GOT3 (cell line): ENCODE measurements at places on chromosomes 16 and 17.

- DNase-seq, result no peak
Observed at GRCh38 chr17:5661491-5662125, 77.3 kb upstream of the NLRP1 start.

GRCh38 chr17:67671493-67671892 is 46.2 kb upstream of the NOL11 start:
- DNase-seq, result no peak

- no peak for DNase-seq
Observed at GRCh38 chr17:41013606-41014005, 4.7 kb upstream of the KRTAP3-1 start.

DNA sequence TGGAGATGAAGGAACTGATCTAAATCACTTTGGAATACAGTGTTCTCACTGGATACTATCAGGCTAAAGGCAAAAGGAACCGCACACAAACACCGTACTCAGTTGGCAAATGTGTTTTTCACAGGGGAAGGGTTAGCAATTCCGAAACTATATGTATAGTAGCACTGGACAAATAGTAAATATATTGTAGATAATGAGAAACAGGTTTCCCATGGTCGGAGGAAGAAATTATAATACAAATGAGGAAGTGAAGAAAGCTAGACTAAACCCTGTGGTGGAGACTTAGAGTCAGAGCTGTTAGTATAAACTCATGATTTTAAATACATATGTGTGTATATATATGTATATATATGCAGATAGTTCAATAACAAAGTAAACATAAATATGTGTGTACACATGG is 414.1 kb upstream of the SALL1 start:
- no peak for DNase-seq

- no peak for DNase-seq
Observed at GRCh38 chr17:76382351-76382802, 2.0 kb upstream of the SPHK1 start.

GRCh38 chr17:37218849-37219248 is 156.9 kb upstream of the C17orf78 start:
- DNase-seq, result no peak

DNA sequence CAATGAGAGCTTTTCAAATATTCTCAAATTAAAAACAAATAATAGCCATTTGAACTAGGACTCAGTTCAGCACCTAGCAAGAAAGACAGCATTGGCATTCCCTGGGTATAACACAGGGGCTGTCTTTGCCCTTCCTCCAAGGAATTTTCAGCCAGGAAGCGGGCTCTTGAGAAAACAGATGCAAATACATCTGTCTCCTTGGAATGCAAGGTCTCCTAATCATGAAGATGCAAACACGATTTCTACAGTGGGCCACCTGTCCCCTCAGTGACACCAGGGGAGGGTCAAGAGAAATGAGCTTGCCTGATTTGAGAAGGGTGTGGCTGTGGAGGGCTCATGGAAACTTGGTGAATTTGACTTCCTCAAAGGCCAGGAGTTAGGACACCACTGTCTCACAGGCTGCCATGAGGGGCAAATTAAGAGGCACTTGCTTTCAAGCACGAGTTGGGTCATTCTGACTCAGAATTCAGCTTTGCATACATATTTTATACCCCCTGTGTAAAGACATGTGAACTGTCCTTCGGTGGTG is 24.5 kb upstream of the SUPT4H1 start:
- DNase-seq, result no peak

DNA sequence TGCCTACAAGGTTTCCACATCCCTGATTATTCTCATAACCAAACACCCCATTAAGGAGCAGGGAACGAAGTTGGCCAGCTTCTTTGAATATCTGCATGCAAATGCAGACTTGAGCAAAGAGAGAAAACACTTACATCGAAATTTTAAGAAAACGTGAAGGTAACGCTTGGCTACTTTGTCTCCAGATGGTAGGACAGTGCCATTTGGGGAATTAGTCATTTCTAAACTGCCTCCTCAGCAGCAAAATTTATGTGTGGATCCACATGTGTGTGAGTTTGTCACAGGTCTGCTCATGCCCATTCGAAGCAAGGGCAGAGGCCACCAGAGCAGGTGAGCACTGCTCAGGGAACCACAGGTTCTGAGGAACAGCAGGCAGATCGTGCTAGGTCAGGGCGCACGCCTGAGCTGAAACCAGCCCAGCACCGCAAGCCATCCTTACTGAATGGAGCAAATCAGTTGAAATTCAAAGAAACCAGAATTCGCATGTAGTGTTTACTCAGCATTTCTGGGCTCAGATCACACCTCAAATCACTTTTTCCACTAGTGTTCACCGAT is 80.1 kb downstream of the SOCS1 start:
- DNase-seq, result no peak

GRCh38 chr16:988471-989353 is 7.1 kb downstream of the SOX8 start:
- no peak for DNase-seq

DNA sequence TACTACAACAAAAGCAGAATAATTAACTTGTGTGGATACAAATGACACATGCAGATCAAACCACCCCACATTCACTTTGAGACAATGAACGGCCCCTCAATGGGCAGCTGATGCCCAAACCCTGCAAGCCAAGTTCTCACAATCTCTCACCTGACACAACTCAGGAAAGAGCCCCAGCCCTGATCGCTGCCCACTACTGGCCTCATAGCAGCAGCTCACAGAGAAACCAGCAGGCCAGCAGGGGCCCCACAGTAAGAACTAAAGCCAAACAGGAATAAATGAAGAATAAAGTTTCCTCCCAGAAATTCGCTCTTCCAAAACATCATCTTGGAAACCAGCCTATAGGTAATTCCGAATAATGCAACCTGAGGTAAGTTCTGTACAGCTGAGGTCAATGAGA is 7.7 kb downstream of the AKTIP start:
- DNase-seq, result no peak

DNA sequence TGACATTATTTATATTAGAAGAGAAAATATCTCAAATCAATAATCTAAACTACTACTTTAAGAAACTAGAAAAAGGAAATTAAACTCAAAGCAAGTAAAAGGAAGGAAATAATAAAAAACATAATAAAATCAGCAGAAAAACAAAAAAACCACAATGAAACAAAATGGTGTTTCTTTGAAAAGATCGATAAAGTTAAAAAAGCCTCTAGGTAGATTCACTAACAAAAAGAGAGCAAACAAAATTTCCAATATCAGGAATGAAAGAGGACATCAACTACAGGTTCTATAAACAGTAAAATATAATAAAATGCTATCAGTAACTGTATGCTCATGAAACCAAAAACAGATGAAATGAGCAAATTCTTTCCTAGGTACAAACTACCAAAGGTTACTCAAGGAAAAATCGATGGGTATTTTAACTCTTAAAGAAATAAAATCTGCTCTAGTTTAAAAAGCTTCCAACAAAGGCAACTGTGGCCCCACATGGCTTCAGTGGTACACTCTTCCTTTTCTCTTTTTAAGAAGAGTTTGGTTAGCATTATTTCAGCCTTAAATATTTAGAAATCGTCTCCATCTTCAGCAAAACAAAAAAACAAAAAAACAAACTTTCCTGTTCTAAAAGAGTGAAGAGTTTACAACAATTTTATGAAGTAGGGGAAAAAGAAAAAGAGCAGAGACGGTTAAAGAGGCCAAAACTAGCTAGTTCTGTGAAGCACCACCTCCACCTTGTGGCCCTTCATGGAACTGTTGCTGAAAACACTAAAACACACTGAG is 102.2 kb downstream of the TRIM37 start:
- DNase-seq, result no peak

DNA sequence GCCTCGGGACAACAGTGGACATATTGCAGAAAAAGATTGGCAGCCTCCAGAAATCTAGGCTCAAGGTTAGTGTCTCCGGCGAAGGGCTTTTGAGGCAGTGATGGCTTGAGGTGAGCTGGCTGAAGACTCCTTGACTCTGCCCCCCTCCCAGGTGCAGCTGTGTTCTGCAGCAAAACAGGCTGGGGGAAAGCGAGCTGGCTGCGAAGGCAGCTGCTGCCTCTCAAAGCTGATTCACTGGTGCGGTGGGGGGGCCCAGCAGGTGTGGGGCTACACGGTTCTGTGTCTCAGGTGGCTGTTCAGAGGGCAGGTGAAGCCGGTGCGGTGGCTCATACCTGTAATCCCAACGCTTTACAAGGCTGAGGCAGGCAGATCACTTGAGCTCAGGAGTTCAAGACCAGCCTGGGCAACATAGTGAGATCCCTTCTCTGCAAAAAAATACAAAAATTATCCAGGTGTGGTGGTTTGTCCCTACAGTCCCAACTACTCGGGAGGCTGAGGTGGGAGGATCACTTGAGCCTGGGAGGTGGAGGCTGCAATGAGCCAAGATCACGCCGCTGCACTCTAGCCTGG is 22.9 kb downstream of the C16orf96 start:
- no peak for DNase-seq

GRCh38 chr16:12258861-12259645 is 282.5 kb downstream of the SNX29 start:
- no peak for DNase-seq

- no peak for DNase-seq
Observed at GRCh38 chr16:55725055-55725777, 69.4 kb downstream of the SLC6A2 start.

- no peak for DNase-seq
Observed at GRCh38 chr17:82679586-82680465, 18.7 kb downstream of the RAB40B start.

DNA sequence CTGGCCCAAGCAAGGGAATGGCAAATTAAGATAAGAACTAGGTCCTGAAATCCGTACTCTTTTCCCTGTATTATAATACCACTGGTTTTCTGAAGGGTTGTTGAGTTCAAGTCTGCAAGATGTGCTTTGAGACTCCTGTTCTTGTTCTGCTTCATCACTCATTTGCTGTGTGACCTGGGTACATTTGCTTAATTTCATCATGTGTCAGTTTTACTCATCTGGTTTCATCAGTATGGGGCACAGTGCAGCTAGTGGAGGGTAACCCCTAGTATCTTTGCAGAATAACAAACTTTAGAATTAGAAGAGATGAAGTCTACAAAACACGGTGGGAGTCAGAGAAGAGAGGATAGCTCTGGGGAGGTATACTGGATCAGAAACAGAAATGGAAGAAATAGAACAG is 21.9 kb upstream of the EFCAB13 start:
- no peak for DNase-seq

DNA sequence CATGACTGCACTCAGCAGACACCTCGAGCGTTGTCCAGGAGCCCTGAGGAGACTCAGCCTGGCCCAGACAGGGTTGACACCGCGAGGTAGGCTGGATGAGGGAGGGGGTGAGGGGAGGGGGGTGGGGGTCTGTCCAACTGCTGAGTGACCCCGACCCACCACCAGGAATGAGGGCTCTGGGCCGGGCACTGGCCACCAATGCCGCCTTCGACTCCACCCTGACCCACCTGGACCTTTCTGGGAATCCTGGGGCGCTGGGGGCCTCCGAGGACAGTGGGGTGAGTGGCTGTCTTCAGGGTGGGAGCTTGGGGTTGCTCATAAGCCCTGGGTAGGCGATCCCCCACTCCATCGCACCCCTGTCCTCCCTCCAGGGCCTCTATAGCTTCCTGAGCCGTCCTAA is 2.7 kb downstream of the CARMIL2 start:
- DNase-seq, result no peak

DNA sequence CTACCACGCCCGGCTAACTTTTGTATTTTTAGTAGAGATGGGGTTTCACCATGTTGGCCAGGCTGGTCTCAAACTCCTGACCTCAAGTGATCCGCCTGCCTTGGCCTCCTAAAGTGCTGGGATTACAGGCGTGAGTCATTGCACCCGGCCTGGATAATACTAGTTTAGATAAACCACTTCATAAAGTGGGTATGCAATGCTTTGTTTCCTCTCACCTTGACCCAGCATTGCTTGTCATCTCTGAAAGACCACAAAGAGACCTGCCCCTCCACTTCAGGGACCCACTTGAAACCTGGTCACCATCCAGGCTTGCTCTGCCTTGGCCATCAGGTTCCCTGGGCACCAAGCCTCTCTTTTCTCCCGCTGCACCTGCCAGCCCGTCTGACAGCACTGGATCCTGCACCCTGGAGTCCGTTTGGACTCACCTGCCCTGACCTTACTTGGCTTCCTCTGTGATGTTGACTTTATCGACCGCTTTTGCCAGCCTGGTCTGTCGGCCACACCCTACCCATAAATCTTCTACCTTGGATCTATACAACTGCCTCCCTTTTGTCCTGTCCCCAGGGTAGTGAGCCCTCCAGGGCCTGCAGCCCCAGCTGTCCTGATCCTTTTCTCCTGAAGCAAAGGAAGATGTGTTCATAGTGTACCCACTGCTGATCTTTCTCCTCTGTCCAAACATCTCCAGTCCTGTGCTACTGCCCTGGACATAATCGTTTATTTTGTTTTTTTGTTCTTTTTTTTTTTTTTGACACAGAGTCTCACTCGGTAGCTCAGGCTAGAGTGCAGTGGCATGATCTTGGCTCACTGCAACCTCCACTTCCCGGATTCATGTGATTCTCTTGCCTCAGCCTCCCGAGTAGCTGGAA is 12.7 kb upstream of the ZG16 start:
- DNase-seq, result no peak

GRCh38 chr17:80970762-80971703 is 20.6 kb upstream of the CHMP6 start:
- DNase-seq, result no peak

GRCh38 chr17:14270508-14270907 is 30.4 kb upstream of the HS3ST3B1 start:
- no peak for DNase-seq

DNA sequence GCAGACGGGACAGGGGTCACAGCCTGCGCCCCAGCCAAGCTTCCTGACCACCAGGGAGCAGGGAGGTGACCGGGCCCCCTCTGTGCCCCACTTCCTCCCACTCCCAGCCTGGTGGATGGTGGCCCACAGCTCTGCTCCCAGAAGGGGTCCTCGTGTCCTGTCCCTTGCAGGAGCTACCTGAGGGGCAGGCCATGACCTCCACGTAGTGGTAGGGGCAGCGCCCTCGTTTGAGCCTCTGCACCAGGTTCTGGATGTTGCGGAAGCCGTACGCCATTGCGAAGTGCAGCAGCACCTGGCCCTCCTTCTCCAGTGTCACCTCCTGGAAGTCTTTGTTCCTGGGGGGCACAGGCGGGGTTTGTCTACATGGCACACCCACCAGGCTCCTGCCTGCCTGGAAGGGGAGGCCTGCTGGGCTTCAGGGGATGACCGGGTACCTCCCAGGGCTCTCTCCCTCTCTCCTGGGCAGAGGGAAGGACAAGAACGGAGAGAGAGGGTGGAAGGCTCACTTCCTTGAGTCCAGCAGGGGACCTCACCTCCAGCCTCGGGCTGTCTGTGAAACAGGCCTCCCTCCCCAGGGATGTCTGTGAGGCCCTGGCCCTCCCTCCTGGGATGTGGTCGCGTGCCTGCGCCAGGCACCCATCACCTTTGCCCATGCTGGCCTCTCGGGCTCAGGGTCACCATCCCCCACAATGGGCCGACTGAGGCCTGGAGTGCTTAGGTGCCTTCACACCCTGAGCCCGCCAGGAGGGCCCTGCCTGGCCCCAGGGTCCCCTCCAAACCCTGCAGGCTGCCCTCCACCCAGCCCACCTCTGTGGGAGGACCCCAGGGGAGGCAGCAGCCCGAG is 4.0 kb downstream of the HAGHL start:
- no peak for DNase-seq

DNA sequence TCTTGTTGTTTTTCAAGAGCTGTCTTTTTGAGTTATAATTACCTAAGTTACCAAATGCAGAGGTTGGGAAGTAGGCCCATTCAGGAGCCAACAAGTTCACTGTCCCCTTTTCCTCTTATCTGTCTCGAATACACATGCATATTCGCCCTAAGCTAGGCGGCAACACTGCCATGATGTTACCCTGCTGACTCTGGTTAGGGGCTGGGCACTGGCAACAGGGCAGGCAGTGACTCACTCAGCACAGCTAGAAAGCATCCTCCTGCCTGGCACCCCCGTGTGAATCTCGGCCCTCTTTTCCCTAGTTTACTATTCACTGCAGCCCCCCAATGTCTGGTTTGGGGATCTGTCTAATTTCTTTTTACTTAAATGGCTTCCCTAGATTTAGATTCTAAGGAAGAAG is 13.8 kb downstream of the DBF4B start:
- no peak for DNase-seq
